HuH-7.5 (cell line): ENCODE measurements at places on chromosomes 11 and 22.

DNA sequence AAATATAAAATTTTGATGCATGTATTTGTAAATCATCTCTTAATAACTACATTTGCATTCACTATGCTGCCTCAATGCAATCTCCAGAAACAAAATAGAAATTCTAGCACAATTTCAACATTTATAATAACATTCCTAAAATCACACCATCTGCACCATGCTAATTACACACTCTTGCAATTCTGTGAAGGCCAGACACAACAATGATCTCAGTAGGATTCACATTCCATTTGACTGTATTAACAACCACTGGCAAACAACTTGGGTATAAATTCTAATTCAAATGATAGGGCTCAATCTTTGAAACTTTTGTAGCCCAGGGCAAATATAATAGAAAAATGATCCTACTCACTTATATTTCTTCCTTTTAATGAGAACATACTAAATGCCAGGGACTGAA is 25.9 kb downstream of the RAB6A start:
- no peak for DNase-seq

DNA sequence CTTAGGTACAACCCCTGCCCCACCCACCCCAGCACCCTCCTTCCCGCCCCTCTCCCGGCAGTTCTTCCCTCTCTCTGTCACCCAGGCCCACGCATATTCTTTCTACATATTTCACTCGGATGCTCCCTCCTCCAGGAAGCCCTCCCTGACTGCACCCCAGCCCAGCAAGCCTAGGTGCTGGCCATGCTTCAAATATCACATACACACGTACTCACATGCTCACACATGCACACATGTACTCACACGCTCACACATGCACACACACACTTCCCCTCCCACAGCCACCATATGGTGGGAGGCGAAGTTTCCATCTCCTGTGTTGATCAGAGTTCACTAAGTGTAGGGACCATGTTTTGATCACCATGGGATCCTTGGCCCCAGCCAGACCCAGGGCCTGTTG is 90.4 kb downstream of the WNT7B start:
- DNase-seq: no peak

DNA sequence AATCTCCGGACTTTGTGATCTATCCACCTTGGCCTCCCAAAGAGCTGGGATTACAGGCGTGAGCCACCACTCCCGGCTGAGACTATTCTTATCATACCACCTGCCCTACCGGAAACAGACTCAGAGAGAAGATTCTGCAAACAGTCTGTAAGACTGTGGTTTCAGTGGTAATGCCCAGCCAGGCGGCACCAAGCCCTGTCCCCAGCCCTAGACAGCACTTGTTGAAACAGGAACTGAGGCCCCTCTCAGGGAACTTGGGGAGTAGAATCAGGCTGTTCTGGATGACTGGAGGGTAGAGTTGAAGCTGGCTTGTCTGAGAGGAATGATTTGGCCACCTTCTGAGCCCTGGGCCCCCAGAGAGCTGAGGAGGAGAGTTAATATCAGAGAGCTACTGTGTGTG is 1.3 kb upstream of the INSC start:
- no peak for DNase-seq

GRCh38 chr22:47401976-47402770 is 639.7 kb downstream of the TBC1D22A start:
- DNase-seq: no peak

DNA sequence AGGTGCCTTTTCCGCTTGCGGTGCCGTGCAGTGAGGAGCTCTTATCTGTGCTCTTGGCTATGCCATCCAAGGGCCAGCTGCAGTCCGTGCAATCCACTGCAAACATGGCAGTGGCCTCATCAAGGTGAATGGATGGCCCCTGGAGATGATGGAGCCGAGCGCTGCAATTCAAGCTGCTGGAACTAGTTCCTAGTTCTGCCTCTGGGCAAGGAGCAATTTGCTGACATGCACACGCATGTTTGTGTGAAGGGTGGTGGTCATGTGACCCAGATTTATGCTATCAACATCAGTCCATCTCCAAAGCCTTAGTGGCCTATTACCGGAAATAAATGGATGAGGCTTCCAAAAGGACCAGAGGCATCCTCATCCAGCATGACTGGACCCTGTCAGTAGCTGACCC is 3.1 kb upstream of the EHD1 start:
- DNase-seq: no peak

- DNase-seq: no peak
Observed at GRCh38 chr11:10072142-10072541, 221.9 kb downstream of the SBF2 start.

DNA sequence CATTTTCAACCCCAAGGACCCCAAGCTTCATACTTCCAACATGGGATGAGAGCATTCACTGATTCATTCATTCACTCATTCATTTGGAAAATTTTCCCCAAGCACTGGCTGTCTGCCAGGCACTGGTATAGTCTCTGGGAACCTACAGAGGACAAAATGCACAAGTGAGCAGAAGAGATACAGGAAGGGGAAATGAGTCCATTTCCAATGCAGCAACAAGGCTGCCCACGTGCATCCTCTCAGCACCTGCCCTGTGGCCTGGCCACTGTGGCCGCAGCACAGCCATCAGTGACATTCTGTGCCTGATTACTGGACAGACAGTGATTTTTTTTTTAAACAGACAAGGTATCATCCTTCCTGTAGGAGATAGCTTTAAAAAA is 96.0 kb upstream of the PITPNB start:
- DNase-seq: no peak

GRCh38 chr11:22216940-22217339 is 24.1 kb downstream of the ANO5 start:
- DNase-seq: no peak

DNA sequence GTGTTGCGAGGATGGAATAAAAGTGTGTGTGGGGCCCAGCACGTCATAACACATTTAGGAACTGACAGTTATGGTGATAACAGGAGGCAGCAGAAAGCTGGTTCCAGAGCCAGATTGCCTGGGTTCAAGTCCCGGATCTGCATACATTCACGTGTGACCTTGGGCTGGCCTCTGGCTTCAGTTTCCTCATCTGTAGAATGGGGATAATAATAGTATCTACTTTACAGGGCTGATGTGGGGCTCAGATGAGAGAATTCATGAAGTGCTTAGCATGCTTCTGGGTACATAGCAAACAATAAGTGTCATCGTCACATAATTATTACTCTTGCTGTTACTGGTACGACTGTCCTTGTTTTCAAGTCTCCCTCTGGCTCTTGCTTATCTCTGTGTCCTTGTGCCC is 97.3 kb downstream of the KIAA1671 start:
- no peak for DNase-seq

- DNase-seq: no peak
Observed at GRCh38 chr22:39936523-39937145, 23.6 kb upstream of the TMA7B start.

GRCh38 chr11:30587269-30587812 is 1.2 kb upstream of the MPPED2 start:
- DNase-seq: no peak

GRCh38 chr22:49042066-49042465 is 785.6 kb downstream of the BRD1 start:
- DNase-seq: no peak

- DNase-seq: no peak
Observed at GRCh38 chr22:20222764-20223420, 45.2 kb downstream of the RTN4R start.

- DNase-seq: no peak
Observed at GRCh38 chr11:83168756-83169155, 11.8 kb downstream of the PCF11 start.

GRCh38 chr22:41311487-41311886 is 10.2 kb downstream of the ZC3H7B start:
- DNase-seq: no peak

- DNase-seq: peak; percentile 43
Observed at GRCh38 chr11:60193687-60194433, 11.0 kb upstream of the MS4A6A start.

GRCh38 chr11:114121804-114122504 is 62.4 kb downstream of the ZBTB16 start:
- no peak for DNase-seq

DNA sequence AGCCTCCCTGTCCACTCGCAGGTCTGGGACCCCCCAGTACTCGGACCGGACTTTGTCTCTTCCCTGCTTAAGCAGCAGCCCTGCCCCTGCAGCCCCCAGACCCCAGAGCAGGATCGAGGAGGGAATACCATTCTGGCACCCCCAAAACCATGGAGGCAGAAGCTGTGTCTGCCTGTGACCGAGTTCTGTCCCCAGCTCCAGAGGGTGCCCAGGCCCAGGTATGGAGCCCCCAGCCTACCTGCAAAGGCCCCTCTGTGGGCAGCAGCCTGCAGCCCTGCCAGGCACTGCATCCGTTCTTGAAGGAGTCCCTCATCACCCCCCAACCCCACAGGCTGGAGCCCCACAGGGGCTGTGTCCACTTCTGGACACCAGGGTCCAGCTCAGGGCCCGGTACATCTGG is 163.8 kb downstream of the BRD1 start:
- DNase-seq: no peak

- peak; percentile 82 for DNase-seq
Observed at GRCh38 chr22:46576556-46577367, 39.3 kb upstream of the CELSR1 start.

- no peak for DNase-seq
Observed at GRCh38 chr11:64832467-64833197, 11.8 kb downstream of the CDC42BPG start.

DNA sequence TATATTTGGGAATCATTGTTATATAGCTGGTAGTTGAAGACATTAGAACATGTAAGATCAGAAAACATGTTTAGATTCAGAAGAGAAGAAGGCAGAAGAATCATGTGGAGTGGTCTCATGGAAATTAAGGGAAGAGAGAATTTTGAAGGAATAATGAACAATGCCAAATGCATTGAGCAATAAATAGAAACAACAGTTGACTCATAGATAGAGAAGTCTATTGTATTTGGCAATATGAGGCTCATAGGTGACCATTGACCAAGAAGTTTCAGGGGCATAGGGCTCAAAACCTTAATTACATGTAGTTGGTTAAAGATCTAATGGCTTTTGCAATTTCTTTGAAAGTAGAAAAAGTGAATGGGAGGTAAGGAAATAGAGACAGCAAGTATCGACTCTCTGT is 123.9 kb downstream of the PAX6 start:
- no peak for DNase-seq

- DNase-seq: no peak
Observed at GRCh38 chr11:2666828-2667570, 32.8 kb downstream of the KCNQ1OT1 start.

DNA sequence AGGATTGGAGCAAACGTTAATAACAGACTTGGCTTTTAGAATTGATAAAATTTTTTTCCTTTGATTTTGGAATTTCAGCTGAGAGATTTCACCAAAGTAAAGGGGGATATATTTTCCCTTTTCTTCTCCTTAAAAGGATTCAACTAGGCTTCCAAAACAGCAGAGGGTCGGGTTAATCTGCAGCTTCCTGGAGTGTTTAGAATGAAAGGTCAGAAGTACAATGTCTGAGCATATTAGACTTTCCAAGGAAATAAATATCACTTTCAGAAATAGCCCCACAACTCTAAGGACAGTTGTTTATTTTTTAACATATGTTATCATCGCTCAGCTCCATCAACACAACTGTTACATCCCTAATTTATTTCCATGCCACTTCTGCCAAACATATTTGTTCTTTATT is 1532.9 kb upstream of the RAG2 start:
- DNase-seq: no peak

DNA sequence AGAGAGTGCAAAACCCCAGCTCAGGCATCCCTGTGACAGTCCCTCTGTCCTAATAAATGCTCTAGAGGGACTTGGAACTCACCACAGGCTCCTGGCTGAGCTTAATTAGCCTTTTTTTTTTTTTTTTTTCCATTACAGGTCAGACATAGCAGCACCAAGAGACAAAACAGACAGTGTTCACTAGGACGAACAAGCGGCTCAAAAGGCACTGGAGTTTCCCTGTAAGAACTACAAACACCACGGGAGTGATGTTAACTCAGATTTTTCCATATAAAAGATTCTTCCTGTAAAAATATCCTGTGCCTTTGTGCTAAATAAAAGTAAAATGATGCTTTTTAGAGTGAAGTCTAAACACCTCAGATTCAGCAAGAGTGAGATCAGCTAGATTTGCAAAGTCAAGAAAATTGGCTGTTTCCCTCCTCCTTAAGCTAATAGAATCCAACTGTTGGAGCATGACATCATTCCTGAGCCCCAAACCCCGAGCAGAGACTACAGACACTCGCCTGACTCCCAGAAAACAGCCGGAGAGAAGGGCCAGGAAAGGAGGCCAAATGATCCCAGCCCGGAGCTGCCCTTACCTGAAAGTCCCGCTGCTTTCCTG is 101.0 kb upstream of the AKIP1 start:
- DNase-seq: no peak

- DNase-seq: no peak
Observed at GRCh38 chr11:111253131-111253530, 7.6 kb downstream of the POU2AF2 start.

- DNase-seq: peak; percentile 25
Observed at GRCh38 chr11:5992604-5993251, 5.9 kb upstream of the OR52L1 start.

DNA sequence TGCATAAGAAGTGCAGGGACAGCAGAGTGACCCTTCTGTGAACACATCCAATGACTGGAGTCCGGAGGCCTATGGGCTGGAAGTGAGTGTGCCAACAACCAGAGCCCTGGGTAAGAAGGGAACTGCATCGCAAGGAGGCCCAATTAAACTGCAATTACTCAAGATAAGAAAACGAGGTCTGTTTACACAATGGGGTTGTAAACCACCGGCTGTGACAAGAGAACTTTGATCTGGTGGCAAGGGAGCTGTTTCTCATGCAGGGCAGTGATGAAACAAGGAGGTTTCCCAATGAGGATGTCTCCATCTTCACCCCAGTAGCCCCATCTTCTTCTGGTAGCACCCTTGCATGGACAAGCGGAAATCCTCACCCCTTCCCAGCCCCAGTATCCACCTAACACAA is 21.5 kb downstream of the ETS1 start:
- DNase-seq: no peak

DNA sequence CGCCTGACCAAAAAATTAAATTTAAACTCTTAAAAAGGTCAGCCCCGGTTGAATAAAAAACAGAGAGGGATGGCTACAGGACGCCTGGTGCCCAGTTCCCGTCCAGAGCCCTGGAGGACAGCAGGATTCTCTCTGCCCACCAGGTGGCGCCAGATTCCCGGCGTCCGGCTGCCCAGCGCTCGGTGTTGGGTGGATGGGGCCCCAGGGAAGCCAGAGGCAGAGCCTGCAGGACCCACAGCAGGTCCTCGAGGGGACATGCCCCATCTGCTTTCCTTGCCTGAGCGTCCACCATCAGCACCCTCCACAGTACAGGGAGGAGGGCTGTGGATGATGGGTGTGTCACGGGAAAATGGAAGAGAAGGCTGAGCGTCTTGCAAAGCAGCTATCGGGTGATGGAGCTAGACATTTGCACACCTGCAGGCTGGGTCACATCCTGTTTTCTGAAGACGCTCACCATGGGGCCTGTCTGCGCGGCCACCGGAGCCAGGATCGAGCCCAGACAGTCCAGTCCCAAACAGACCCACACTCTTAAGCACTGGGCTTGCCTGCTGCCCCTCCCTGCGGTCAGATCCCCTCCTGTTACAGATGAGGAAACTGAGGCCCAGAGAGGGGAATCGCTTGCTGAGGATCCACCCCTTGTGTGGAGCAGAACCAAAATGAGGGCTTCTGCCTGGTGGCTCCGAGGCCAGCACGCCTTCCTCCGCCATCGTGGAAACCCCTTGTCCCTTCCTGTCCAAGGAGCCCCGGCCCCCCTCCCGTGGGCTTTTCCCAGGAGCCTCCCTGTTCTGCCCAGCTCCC is 18.5 kb upstream of the CBX7 start:
- peak; percentile 80 for DNase-seq
